ENCODE measurements at places on chromosomes 2 and 18. TPM values are rescaled to one million over a fixed set of nuclear protein-coding genes. Genes with fewer than 3 reads are reported as not detected.

- no peak for DNase-seq
Observed at GRCh38 chr18:35513181-35513936, 15.6 kb upstream of the INO80C start.

DNA sequence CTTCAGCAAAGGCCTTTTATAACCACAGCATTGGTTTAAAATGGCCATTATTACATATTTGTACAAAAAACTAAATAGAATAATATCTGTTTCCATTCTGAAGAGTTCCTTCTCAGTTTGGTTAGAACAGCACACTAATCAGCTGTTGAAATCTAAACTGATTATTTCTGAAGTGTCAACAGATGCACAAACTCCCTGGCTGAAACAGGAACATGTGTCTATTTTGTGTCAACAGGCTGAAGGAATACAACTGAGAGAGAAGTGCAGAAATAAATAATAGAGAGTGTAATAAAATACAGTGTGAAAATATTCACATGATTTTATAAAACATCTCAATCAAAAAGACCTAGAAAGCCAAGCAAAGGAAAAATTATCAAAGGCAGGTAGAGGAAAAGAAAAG, 29.7 kb downstream of the IKZF2 start:
- no peak for DNase-seq

- no peak for DNase-seq
Observed at GRCh38 chr2:19851116-19851695, 50.6 kb downstream of the TTC32 start.

DNA sequence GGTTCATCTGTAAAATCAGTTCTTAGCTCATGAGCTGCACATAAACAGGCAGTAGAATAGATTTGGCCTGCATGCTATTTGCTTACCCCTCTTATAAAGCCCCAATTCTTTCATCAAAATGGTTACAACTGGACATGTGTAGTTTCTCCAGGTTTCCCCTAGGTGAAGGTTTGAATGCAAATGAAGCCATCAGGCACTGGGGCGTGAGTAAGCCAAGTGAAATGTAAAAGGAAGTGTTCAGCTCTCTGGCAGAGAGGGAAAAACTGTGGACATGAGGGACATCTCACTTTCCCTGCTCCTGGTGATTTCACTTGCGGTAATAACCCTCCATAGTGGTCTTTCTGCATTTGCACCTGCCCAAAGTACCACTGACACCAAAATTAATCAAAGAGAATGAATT, 1402.3 kb upstream of the LRRTM1 start:
- DNase-seq, result no peak

GRCh38 chr18:48003426-48004349, 73.2 kb upstream of the SMAD2 start:
- no peak for DNase-seq

DNA sequence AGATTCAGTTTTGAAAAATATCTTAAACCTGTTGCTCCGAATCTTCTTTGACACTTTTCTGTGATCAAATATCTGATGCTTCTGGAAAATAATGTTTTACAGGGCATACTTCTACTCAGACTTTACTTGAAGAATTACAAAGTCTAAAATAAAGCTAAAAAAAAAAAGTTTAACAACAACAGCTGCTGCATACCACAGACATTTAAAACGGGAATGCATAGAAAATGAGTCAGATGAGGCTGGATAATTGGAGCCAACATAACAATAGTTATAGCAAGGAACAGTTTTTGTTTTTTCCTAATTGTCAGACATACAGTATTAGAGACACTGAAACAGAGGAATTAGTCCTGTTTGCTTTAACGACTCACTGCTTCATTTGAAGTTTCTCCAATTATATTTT, 1090.2 kb downstream of the SUCLG1 start:
- DNase-seq, result no peak

DNA sequence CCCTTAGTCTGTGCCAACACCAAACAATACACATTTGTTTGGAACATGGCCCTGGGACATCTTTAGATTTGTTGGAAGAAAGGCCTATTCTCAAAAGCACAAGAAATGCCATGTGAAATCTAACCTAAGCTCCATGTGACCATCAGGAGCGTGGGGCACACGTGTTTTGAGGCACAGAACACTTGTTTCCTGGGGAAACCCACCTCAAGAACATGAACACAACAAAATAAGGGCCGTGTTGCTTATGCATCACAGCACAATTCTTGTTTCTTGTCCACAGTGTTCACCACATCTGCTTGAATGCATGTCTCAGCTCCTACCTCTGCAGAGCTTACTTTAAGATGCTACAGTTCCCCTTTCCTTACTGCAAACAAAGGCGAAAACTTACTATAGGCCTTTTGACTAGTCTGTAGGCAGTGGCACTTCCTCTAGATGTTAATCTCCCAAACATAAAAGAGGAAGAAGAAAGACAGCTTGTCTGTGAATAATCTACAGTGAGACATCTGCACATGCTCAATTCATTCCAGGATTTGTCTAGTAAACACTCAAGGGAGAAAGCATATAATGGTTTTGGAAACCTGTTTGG, 165.0 kb downstream of the ANKRD44 start:
- DNase-seq, result no peak

DNA sequence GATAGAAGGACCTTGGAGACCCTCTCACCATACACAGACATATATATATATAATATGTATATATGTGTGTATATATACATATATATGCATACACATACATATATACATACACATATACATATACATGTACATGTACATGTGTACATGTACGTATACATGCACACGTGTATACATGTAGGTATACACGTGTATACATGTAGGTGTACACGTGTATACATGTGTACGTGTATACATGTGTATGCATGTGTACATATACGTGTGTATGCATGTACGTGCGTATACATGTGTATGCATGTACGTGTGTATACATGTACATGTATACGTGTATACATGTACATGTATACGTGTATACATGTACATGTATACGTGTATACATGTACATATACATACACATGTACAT, 54.5 kb downstream of the DPP10 start:
- no peak for DNase-seq

DNA sequence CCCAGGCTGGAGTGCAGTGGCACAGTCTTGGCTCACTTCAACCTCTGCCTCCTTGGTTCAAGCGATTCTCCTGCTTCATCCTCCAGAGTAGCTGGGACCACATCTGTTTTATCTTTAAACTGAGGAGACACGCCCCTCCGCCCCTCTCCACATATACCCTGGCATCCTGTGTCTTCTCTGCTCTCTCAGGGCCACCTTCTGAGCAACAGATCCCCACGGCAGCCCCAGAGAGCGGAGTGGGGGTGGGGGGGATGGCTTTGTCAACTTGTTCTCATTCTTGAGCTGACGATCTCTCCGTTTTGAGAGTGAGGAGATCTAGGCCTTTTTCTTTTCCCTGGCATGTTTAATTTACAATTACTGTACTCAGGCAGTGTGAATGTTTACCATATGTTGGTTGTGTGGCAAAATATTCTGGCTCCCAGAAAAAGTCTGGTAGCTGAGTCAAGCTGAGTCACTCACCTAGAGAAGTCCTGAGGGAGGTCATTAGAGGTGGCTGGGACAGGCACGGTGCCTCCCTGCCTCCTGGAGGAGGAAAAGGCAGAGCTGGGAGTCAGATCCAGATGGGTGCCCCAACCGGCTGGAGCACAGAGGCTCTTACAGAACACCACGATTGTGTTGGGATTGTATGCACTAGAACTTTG, 19.5 kb upstream of the ID2 start:
- DNase-seq, result no peak

DNA sequence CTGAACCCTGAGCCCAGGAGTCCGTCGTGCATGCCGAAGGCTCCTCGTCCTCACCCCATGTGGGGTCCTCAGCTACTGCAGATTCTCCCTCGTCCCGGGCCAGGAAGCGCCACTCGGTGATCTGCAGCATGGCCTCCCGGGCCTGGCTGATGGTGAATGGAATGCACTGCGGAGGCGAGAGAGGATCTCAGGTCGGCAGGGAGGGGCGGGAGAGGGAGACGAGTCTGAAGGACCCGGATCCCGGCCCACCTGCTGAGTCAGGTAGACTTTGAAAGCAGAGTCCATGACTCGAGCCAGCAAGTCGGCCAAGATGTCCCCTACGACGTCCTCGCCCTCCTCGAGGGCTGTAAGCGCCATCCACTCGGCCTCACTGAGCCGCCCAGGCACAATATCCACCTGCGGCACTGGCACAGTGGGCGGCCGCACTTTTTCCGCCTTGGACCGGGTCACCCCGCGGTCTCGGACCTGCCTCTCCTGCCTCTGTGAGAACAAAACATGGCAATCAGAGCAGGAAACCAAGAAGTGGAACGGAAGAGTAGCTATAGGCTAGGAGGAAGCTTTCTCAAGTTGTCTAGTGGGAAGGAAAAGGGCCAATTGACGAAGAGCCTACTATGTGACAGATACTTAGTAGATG, 5.5 kb downstream of the C2orf81 start:
- no peak for DNase-seq

DNA sequence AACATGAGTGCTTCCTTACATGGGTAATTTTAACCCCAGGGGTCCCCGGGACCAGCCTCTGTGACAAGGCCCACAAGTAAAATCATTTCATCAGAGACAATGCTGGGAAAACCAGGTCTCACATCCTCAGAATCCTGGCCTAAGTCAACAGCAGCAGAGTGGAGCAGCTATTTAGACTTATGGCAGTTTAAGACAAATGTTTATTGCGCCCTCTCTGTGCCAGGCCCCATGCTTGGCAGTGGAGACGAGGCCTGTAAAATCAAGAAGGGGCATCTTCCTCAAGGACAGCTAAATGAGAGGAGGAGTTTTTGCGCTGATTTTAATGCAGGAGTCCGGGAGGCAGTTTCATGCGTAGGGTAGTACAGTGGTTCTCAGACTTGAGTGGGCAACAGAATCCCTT, 56.0 kb upstream of the ACAA2 start:
- DNase-seq, result no peak

DNA sequence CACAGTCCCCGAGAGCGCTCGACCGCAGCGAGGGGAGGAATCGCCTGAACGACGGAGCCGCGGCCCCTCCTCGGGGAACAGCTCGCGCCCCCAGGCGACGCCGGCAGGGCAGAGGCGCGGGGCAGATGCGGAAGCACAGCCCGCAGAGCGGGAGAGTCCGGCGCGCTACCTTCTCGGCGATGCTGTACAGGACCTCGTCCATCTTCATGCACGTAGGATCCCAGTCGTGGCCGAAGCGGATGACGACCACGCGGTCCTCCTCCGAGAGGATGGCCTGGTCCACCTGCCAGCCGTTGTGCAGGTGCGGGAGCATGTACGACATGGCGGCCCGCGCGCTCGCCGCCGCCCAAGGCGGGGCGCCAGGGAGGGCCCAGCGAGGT, 302 bp downstream of the TXNL4A start:
- DNase-seq, result no peak

NBAS gene
- 32.0 TPM for total RNA-seq

C18orf32 gene
- 39.4 TPM for total RNA-seq

GRB14 gene
- total RNA-seq, result 4.7 TPM

SLC38A11 gene
- 2.0 TPM for total RNA-seq

IL36B gene
- total RNA-seq, result not detected

GAREM2 gene
- total RNA-seq, result 2.3 TPM

GCG gene
- total RNA-seq, result not detected

CYRIA gene
- 5.6 TPM for total RNA-seq

LHCGR gene
- not detected for total RNA-seq

LAMA3 gene
- 30.1 TPM for total RNA-seq

SKOR2 gene
- total RNA-seq, result not detected
